ENCODE measurements at places on chromosomes 2 and 18.

DNA sequence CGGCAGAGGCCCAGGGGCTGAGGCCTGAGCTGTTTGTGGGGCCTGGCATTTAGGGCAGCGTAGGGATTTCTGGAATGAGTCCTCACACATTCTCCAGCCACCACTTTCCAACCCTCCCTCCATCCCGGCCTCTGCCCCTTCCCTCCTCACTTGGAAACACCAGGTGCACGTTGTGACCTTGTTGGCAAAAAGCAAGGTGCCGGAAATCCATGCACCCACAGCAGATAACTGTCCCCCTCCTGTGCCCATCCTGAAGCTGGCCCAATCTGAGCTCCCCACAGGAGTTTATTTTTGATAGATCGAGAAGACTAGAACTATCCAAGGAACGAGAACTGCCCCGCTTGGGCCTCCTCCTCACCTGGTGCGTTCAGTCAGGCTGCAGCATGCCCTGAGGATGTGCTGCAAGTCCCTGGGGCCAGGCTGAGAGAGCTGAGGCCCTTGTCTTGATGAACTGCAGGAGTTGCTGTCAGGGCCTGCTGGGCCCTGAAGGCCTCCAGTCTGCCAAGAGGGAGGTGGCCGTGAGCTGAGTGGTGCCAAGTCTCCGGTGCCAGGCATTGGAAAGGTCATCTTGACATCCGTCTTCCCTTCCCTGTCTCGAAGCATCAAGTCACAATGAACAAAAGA lies 55.8 kb downstream of the CTIF start:
- DNase-seq: no peak

DNA sequence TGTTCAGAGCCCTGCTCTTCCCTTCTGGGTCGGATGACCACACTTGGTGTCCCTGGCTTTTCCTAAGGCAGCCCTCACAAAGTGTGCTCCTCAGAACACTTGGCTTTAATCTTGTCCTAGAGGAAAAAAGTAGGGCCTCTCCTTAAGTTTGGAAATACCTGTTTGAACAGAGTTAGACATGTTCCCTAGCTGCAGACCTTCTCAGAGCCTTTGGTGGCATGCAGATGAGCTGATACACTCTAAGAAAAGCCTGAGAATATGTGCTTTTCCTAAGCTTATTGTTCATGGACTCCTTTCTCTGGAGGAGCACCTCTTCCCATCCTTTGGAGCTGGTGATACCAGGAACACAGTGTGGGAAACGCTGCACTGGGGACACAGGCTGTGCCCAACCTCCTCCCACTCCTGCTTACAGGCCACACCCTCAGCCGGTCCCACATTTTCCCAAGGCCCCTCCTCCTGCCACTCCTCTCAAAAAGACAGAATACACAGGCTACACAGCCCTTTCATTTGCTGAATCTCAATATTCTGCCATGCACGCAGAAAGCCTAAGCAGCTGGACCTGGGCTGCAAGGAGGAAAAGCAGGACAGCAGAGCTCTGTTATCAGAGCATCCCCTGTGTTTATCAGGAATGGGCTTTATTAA lies 443.6 kb downstream of the NBAS start:
- no peak for DNase-seq

DNA sequence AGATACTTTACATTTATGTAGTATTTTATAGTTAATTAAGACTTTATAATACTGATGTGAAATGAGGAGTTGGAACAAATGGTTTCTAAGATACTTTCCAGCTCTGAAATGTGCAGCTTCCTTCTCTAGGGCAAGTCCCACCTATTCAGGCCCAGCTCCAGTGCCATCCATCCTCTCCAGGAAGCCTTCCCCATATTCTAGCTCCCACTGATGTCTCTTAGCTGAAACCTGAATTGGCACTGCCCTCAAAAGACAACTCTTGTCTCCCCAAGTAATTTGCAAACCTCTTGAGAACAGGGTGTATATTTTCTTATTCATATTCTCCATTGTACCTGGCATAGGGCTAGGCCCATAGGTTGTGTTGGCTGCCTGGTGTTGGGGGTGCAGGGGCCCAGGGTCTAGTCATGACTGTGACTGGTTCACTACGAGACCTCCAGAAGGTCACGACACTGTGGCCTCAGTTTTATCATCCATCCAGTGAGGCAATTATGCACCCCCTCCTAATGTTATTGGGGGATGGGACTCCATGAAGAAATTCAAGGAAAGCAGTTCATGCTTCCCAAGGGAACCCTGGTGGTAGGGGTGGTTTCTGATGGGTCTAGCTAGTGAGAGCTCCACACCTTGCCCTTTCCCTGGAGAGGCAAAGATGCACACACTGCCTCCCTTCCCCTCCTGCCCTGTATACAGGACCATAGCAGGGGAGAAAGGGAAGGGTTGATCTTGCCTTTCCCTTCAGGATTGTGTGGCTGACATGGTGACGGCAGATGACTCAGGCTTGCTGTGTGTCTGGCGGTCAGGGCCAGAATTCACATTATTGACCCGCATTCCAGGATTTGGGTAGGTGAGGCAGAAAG lies 2.8 kb downstream of the WDR54 start:
- no peak for DNase-seq

DNA sequence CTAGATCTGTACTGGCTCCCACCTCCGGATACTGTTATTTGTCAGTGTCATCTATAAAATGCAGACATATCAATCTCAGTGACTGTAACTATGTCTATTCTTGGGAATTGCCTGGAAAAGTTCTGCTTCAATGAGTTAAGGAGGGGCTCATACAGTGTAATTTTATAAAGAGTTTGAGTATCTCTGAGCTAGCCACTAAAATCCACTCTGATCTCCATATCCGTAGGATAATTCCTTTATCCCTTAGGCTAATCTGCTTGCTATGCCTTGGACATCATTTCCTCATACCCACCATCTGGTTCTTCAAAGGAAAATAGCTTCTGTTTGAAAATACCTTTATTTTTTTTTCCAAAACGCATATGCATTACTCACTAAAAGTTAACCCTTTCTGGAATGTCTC lies 863.2 kb downstream of the SUCLG1 start:
- no peak for DNase-seq

DNA sequence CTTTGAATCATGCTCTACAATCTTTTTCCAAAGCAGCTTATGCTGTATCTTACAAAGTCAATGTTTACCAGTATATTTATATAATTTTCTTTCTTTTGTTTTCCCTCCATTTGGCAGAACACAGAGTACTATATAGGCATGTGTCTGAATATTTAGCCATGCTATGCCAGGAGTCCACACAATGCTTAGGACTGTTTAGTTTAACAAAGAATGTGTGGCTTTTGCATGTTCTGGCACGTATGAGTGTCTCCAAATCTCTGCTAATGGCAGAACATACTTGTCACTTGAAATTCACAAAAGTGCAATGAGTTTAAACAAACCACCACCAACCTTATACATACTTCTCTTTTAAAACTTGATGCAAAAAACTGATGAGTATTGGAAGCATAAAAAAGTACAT lies 268.0 kb downstream of the NR4A2 start:
- DNase-seq: no peak

DNA sequence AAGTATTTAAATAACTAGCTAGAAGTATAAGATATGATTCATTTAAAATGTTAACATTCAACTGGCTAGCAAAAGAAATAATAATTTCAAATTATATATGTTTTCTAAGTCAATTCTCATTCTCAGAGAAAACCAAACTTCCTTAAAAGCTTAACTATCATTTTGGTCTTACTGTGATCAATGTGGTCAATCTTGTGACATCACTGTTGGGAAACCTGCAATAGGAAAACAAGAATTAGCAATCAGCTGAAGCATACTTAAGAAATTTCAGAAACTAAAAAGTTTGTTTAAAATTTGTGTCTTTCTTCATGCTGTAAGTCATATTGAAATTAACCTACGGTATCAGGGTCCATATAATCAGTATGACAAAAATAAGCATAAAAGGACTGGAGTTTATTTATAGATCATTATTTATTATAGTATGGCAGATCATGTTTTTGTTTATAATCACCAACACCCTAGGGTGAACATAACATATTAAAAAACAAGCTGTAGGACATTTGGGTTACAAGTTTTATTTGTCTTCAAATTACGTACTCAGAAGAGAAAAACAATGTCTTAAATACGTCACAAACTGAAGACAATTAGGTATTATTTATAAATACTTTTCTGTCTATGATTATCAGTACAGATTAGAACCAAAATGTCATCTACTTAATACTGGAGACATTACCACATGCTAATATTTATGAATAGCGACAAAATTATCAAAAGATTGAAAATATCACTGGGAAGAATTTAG lies 60.5 kb downstream of the BAZ2B start:
- no peak for DNase-seq

- no peak for DNase-seq
Observed at GRCh38 chr2:72990695-72991438, 73.5 kb downstream of the EMX1 start.

DNA sequence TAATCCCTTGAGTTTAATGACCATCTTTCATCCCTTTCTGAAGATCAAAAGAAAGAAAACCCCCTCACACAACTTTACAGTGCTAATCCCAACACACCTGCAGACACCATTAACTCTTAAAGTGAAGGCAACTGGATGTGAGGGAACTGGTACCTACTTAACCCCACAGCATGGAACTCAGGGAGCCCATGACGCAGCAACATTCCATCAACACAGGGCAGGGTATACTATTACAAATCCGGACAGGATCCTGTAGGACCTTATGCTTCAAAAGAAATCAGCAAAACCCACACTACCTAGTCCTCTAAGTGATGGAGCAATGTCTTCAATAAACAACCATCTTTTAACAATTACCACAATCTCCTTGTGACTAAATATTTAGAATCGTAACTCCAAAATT lies 78.6 kb downstream of the FARSB start:
- DNase-seq: no peak

- no peak for DNase-seq
Observed at GRCh38 chr18:23943903-23944624, 70.5 kb upstream of the TTC39C start.

- no peak for DNase-seq
Observed at GRCh38 chr2:46885376-46885775, 30.2 kb downstream of the MCFD2 start.

DNA sequence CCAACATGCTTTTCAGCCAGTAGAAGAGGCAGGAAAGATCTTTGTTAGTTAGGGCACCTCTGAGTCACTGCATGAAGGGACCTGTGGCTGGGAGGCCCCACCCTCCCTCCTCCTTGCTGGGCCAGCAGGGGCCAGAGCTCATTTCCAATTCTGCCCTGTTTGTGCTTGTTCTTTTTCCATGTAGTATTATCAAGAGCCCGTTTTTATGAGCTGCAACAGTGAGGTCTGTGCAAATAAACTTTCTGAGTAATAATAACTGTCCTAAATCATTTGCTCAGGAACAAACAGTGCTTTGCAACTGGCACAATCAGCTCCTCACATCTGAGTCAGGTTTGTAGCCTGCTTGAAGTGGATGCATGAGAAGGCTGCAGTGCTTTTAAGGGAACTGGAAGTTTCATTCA lies 128.0 kb downstream of the ARL4C start:
- peak; percentile 13 for DNase-seq

DNA sequence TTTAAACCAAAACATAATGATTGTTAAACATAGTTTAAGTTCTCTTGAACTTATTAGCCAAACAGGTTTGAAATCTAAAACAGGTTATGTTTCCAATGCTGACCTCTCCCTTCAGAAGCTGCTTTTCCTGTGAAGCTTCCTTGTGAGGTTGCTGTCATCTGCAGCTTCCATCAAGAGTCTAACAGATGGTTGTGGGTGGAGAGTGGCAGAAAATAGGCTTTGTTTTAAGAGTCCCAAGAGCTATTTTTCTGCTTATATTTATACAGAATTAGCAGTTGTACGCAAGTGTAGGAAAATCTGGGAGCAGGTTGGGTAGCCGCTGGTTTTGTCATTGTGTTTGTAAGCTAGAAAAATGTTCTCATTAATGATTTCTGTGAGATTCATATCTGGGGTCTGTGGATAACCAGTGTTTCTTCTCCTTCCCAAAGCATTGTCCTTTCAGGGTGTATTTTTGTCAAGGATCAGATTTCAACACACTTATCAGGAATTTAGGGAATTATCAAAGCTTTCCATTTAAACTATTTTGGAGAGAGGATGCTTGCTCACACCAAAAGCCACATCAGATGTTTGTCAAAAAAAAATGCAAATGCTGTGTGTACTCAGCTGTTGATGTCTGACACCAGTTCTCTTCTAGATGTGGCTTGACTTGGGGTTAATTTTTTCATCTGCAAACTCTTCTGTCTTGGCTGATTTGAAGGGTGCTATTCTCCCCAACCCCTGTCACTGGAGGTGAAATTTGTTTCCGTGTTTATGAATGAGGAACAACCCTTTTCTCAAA lies 78.1 kb upstream of the KIF5C start:
- no peak for DNase-seq

DNA sequence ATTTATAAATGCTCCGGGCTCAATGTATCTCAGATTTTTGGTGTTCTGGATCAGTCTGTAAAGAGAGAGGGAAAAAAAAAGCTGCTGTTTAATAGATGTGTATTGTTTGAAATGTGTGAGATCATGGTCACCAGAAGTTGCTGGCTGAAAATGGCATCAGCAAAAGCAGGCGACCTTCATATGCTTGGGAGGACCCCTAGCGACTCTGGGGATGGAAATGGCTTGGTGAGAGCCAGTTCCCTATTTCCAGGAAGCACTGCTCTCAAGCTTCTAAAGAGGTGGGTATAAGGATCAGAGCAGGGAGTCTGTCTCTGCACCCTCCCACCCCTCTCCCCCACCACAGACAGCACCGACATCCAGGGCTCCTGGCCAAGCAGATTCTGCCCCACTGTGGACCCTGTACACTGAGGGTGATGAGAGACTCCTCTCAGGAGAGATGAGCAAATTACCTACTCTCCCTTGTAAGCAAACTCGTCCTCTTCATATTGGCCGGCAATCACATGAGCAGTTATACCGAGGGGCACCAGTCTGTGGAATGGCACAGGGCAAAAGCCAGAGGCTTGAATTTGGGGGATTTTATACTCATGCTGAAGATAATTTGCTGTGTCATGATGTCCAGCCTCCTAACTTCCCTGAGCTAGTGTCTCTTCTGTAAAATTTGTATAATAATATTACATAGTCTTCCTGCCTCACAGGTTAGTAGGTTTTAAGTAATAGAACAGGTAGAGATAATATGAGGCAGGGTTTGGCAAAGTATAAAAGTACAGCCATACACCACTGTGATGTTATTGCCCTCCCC lies 29.6 kb downstream of the LHCGR start:
- DNase-seq: no peak

GRCh38 chr2:222677981-222678380 lies 6.5 kb downstream of the MOGAT1 start:
- no peak for DNase-seq

DNA sequence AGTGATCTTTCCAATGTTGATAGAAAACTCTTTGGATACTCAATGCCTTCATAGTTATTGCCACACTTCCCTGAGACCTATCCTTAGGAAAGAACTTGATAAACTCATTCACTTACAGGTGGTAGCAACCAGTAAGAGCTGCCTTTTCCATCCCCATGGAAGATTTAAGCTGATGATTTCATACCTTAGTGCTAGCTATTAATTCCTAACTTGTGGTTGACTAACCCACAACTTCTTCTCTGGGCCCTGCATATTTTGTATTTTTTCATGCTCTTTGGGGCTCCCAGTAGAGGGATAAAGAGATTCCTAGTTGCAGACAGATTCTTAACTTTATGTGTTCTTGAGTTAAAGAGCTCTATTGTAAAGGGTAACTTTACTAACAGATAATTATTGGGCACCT lies 25.2 kb upstream of the SIX3 start:
- DNase-seq: no peak

- DNase-seq: no peak
Observed at GRCh38 chr2:123609077-123609476, 416.0 kb upstream of the CNTNAP5 start.

- no peak for DNase-seq
Observed at GRCh38 chr2:70779911-70780545, 10.4 kb downstream of the FIGLA start.

All from stimulated activated CD4-positive, alpha-beta T cell treated with anti-CD3 and anti-CD28 coated beads, TNF-alpha, amount 100 ng/mL, for 4 hours (primary cell).